ENCODE measurements at places on chromosomes 4 and X.
A peak's percentile ranks its signal among the peaks of the same experiment; 100 is the strongest.

DNA sequence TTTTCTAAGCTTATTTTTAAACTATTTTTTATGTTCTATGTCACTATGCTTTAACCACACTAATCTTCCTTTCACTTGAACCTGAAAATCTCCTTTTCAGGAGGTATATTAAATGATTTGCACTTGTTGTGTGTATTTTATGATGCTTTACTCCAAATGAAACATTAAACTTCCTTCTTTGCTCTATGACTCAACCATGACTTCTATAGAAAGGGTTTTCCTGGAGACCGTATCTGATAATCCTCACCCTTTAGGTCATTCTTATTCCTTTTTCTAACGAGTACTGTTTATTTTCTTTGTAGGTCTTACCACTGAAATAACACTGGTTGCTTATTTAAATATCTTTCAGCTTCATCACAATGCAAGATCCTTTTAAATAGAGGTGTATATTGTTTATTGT, 1163.2 kb downstream of the PCDH18 start:
- DNase-seq = no peak

GRCh38 chr4:121656269-121656641, 40.5 kb downstream of the ANXA5 start:
- DNase-seq = peak; percentile 37

DNA sequence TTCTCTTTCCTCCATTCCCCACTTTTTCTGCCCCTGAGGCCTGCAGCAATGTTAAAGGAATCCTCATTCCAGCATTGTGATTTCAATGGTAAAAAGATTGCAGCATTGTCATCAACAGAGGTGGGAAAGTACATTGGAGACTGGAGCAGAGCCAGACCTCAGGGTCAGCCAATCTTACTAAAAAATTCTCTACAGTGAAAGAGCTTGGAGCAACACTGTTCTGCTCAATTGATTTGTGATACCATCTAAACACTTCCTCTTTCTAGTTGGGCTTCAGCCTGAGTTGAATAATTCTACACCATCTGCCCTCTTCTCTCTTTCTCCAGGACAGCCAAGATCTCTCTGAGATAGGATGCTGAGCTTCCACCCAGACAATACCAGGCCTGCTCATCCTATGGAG, 176.5 kb downstream of the AR start:
- no peak for DNase-seq

- no peak for DNase-seq
Measured at GRCh38 chr4:184281231-184282139, 63.8 kb upstream of the ENPP6 start.

DNA sequence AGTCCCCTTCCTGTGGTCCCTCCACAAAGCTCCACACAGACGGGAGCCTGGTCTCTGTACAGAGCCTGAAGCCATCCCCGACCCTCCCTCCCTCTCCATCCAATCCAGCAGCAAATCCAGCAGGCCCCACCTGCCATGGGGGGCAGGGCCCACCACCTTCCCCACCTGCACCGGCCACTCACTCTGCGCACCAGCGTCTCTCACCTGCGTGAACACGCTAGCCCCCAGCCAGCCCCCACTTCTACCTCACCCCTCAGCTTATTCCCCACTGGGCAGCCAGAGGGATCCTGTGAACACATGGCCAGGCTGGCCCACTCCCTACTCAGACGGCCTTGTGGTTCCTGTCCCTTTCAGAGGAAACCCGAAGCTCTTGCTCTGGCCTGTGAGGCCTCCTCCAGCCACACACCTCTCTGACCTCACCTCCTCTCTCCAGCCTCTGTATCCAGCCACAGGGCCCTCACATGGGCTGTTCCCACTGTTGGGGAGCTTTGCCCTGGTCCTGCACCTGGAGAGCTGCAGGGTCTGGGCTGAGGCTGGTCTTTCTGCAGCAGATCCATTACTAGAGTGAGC, 70.9 kb downstream of the WFS1 start:
- DNase-seq = no peak
